ENCODE measurements at places on chromosomes 6 and 20.
A peak's percentile ranks its signal among the peaks of the same experiment; 100 is the strongest.

- no peak for DNase-seq
Observed at GRCh38 chr6:1310628-1311399, 1.1 kb upstream of the FOXQ1 start.

- no peak for DNase-seq
Observed at GRCh38 chr20:61872371-61872900, 193.2 kb downstream of the TAF4 start.

DNA sequence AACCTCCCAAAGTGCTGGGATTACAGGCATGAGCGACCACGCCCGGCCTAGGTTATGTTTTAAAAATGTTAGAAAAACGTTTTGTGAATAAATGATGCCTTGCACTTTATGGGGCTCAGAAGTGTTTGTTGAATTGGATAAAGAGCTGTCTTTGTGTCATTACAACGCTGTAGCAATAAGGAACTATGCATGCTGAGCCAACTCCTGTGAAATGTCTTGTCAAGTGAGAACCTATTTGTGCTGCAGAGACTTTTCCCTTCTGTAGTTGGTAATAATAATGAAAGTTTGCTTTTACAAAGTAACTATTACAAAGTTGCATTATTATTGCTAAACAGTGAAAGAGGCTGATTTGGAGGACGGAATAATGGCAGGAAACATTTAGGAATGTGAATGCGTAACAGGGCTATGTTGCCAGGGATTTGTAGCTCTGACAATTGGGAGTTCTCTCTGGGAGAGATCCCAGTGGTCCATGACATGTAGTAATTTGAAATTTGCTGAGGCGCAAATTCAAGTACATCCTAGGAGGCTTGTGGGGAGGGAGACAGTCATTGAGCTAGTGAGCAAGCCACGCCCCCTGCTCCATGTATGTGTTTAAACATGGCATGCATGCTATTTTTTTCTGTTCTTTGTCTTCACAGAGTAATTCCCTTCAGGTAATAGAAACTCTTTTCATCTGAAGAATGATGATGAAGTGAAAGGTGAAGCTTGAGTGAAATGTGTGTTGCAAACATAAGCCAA lies 16.8 kb upstream of the BICRAL start:
- no peak for DNase-seq

GRCh38 chr6:12602342-12602741 lies 114.2 kb upstream of the PHACTR1 start:
- no peak for DNase-seq

DNA sequence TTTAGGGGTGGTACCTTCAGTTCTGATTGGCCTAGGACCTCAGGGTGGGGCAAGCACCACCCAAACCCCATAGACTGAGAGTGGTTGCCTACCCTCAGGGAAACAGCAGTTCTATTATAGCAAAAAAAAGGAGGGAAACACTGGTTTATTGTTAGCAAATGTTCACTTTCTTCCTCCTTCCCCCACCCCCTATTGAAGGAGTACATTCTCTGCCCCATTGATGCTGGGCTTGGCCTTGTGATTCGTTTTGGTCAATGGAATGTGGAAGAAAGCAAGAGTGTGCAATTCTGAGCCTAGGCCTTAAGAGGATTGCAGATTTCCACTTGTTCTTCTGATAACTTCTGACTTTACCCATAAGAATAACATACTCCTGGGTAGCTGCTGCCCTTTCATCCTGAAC lies 255.8 kb downstream of the NFATC2 start:
- no peak for DNase-seq

DNA sequence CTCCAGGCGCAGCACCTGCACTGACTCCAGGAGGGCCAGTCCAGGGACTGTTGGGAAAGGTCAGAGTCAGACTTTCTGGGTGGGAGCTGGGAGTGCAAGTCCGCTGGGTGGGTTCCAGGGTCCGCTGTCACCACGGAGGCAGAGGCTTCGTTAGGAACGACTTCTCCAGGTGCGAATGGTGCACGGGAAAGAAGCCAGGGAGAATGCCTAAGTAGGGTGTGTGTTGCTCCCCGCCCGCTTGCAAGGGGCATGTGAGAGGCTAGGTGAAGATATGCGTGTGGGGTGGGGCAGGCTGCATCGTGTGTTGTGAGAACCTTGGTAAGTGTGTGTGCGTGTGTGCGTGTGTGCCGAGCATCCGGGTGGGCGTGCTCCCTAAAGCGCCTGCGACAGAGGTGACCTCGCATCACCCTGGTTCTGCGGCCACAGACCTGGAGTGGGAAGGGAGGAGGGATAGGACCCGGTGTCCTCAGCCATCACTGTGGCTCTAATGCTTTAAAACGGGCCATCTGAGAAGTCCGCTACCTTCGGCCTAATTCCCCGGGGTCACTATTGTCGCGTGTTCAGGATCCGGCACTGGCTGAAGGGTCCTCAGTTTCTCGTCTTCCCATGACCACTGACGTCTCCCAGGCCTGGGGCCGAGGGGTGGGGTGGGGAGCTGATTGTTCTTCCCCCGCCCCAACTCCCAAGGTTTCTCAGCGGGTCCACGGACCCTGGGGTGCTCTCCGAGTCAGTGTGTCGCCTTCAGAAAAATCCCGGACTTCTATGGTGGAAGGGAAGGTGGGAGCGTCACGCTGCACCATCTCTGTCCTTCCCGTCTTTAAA lies 6.1 kb downstream of the SLC32A1 start:
- no peak for DNase-seq

- no peak for DNase-seq
Observed at GRCh38 chr6:23086100-23086499, 516.7 kb downstream of the HDGFL1 start.

GRCh38 chr6:74166849-74167248 lies 470.8 kb downstream of the CD109 start:
- DNase-seq = no peak

- no peak for DNase-seq
Observed at GRCh38 chr6:23533311-23533710, 592.7 kb upstream of the NRSN1 start.

- no peak for DNase-seq
Observed at GRCh38 chr6:109008537-109009235, 86.0 kb downstream of the SESN1 start.

- DNase-seq = no peak
Observed at GRCh38 chr6:53290537-53291510, 57.9 kb downstream of the ELOVL5 start.

- peak; percentile 23 for DNase-seq
Observed at GRCh38 chr20:13723011-13723410, 61.7 kb downstream of the ESF1 start.

DNA sequence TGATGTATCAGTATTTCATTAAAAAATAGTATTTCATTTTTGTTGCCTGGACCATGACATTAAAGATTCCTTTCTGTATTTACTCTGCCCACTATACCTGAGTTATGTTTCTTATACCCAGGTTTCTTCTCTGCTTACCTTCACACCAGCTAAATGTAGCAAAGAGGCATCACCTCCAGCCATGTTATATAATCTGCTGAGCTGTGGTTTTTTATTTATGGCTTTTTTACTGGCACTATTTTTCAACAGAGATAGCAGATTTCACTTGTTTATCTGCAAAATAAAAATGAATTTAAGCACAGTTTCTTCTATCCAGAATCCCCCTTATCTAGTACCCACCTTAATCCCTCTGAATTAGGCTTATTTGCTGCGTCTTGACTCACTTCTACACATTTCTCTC lies 979.0 kb upstream of the MAN1A1 start:
- no peak for DNase-seq

DNA sequence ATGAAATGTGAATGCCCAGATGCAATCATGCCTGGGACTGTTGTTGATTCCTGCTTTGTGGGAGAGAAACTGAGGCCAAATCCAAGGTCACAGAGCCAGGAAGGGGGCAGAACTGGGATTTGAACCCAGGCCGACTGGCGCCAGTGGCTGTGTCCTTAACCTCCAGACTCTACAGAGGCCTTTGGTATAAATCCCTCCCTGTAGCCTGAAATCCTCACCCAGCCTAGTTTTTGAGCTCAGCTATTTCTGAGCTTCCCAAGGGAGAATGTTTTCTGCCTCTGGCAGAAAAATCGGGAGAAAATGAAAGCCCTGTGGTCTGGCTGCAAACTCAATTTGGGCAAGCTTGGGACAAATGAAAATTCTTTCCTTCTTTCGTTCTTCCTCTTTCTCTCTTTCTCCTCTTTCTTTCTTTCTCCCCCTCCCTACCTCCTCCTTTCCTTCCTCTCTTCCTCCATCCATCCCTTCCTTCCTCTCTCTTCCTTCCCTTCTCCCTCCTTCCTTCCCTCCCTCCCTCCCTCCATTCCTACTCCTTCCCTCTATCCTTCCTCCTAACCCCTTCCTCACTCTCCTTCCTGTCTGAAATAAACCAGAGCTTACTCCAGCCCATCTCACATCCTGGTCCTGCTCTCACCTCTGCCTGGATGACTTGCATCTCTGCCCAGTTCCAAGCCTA lies 34.9 kb downstream of the SNAI1 start:
- DNase-seq = no peak

GRCh38 chr6:13484138-13484708 lies 3.2 kb downstream of the GFOD1 start:
- no peak for DNase-seq

GRCh38 chr6:51743999-51744398 lies 343.4 kb downstream of the PKHD1 start:
- no peak for DNase-seq

- no peak for DNase-seq
Observed at GRCh38 chr6:31734821-31735406, 1.4 kb downstream of the CLIC1 start.

- no peak for DNase-seq
Observed at GRCh38 chr6:15086348-15087158, 159.3 kb upstream of the JARID2 start.

- peak; percentile 20 for DNase-seq
Observed at GRCh38 chr6:129936329-129937165, 75.4 kb upstream of the TMEM244 start.

GRCh38 chr6:97958134-97958533 lies 675.1 kb upstream of the MMS22L start:
- no peak for DNase-seq

- no peak for DNase-seq
Observed at GRCh38 chr6:51335543-51335942, 516.9 kb downstream of the TFAP2B start.

DNA sequence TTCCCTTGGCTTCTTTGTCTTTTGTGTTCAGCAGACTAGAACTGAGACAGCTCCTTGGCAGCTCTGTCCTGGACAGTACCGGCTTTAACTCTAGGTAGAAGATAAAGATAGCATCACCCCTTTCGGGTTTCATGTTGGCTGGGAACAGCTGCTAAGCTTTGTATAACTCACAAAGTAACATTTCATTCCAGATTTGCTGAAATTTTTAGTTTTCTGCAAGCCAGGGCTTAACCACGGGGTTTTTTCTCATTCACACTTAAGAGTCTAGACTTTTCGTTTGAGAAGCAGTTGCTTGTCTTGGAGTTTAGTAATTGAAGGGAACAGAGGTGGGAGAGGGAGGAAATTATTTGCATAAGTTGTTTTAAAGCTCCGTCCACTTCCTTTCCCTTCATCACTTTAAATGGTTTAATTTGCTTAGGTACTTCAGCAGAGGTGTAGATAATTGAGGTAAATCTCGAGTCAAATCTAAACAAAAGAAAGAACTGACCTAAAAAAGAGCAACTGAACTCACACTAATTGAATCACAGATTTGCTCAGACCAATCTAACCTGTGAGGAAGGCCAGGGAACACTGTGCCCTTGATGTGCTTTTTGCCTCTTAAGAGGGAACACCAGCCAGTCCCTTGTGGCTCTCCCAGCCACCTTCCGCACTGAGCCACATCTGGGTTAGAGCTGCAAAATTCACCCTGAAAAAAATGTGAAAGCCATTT lies 48.3 kb downstream of the RREB1 start:
- DNase-seq = no peak

DNA sequence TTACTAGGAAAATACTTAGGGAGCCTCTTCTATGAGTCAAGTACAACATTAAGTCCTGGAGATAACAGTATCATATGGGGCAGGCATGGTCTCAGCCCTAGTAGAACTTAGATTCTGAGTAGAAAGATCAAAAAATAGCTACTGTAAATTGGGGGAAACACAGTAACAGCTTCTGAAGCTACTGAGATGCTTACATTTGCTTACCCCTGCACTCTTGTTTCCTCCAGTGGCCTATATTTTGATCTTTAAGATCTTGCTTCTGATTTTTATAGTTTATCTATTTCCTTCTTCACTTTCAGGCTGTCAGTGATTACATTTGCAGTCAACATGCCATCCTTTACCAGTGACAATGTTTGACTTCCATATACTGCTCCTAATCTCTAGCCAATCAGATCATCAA lies 35.3 kb downstream of the HIVEP2 start:
- DNase-seq = no peak

GRCh38 chr6:16004934-16005679 lies 123.8 kb upstream of the MYLIP start:
- no peak for DNase-seq

DNA sequence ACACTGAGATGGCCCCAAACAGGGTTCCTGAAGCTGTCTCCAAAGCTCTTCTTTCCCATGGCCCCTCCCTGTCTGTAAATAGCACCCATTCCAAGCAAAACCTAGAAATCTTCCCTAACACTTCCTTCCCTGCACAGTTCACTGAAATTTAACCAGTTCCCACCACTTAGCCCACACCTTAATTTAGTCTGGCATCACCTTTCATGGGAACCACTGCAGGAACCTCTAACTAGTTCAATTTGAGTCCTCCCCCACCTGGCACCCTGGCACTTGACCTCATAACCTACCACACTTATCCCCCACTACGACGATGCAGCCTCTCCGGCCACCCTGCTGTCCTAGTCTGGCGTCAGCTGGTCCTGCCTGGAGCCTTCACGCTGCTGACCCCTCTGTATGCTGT lies 278.7 kb downstream of the GMDS start:
- no peak for DNase-seq

- DNase-seq = no peak
Observed at GRCh38 chr6:54058236-54058635, 53.0 kb upstream of the MLIP start.

- no peak for DNase-seq
Observed at GRCh38 chr20:52939141-52939540, 33.0 kb upstream of the TSHZ2 start.

GRCh38 chr6:1500913-1501312 lies 108.8 kb upstream of the FOXC1 start:
- DNase-seq = no peak

DNA sequence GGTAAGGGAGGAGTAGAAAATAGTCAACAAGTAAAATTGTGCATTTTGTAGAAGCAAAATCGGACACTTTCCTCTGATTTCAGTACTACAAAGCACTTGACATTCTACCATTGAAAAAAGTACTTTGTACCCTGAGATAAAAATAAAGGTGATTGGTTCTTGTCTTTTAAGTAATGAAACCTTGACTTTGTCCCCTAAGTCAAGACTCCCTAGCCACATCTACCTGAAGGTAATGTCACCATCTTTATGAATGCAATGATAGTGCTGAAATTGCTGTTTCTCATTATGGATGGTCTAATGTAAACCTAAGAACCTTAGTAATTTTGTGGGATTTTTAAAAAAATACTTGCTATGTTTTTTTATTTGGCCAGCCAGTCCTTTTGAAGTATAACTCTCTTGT lies 2.4 kb upstream of the MAN1A1 start:
- no peak for DNase-seq

Measured in AG09309 (cell line).